Transverse colon (tissue), 4 donors: ENCODE measurements at places on chromosomes 5 and 9.

DNA sequence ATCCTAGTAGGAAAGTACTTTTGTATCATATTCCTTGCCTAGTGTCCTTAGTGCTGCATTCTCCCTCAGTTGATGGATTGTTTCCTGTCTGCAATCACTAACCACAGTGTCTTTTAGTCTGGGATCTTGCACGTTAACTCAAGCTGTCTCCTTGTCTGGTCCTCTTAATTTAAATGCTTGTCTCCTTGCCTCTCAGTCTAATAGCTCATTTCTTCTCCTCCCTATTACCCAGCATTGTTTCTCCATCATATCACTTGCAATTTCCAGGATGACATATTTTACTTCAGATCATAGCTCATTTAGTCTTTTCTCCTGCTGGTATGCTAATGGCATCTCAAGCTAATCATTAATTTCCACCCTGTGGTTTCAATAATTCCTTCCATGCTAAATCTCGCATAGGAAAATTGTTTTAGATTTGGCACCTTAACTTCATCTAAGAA, 2052.0 kb upstream of the C9orf72 start:
- no peak for DNase-seq

GRCh38 chr9:99167694-99168093, 54.0 kb downstream of the ALG2 start:
- DNase-seq = no peak

GRCh38 chr9:117516676-117517632, 102.1 kb upstream of the ASTN2 start:
- no peak for DNase-seq

DNA sequence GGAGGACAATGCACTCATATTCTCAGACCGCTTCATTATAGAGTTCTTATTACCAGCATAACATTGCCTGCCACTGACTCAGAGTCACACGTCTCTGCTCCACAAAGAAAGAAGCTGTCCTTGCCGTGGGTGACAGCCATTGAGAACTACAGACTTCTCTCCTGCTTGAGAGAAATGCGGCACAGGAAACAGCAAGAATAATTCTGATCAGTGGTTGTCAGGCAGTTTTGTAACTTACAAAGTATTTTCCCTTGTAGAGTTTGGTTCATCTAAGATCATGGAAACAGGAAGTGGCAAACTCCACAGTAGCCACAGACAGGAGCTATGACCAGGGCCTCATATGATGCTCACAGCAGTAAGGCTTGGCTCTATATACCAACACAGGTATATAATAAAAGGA, 47.0 kb downstream of the KCNV2 start:
- DNase-seq = no peak

GRCh38 chr5:111999286-111999685, 242.3 kb upstream of the NREP start:
- DNase-seq = no peak

DNA sequence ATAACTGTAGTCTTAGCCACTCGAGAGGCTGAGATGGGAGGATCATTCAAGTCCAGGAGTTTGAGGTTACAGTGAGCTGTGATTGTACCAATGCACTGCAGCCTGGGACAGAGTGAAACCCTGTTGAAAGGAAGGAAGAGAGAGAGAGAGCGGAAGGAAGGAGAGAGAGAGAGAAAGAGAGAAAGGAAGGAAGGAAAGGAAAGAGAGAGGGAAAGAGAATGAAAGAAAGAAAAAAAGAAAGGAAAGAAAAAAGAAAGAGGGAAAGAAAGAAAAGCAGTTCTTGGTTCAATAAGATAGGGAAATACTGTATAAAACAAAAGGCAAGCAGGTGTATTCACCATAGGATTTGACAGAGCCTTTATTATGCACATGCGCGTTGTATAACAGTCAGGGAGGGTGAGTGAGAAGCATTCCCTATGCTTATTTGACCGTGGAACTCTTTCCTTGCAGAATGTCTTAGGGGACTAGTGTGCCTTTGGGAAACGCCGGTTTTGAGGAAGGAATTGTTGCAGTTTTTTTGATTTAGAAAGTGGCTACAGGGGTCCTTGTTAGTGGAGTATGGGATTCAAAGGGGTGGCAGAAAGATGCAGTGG, 42.0 kb downstream of the GSN start:
- no peak for DNase-seq

- no peak for DNase-seq
Measured at GRCh38 chr5:17412760-17413671, 85.0 kb upstream of the TAF11L2 start.

DNA sequence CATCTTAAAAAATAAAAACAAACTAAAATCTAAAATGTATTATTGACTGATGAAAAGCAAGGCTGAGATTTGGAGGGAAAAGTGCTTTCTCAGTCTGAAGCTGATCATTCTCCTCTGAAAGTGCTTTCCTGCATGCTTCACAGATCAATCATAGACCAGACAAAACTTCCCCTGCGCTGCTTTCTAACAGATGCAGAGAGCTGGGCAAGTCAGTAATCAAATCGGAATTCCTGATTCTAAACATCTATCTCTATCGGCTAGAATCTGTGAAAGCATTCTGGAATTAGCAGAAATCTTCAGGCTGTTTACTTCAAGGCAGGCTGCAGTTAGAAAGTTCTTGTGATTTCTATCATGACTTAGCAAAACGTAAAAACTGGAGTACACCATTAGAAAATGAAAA, 15.6 kb upstream of the FAM81B start:
- no peak for DNase-seq

DNA sequence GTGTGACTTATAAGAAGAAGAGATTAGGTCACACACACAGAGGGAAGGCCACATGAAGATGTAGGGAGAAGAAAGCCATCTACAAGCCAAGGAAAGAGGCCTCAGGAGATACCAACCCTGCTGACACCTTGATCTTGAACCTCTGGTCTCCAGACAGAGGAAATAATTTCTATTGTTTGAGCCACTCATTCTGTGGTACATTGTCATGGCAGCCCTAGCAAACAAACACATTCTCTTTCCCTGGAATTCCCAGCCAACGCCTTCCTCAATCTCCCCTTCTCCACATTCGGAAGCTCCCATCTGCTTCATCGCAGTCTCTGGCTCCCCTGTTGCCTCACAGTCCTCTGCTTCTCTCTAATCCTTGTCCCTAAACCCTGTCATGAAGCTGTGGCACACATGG, 16.7 kb downstream of the PTGS1 start:
- DNase-seq = no peak

GRCh38 chr9:27400334-27400880, 103.5 kb upstream of the EQTN start:
- DNase-seq = no peak

DNA sequence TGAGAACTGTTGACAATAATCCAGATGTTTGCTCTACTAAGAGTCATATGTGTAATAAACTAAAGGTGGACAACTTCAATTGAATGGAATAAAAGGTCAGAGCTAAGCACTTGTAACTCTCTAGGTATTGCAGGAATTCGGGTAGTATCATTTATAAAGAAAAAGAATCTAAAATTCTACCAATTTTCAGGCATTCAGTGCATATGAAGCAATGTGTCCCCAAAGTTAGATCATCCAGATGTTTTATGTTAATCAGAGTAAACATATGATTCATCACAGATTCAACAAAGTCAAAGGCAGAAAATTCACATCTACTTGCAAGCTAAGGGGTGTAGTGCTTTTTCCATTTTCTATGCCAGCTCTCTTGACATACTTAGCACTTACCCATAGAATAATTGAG, 477.1 kb downstream of the PDE4D start:
- no peak for DNase-seq

GRCh38 chr9:89442981-89443814, 54.7 kb downstream of the SEMA4D start:
- no peak for DNase-seq

- DNase-seq = no peak
Measured at GRCh38 chr5:72156946-72157624, 49.8 kb downstream of the MAP1B start.

GRCh38 chr9:90107726-90108655, 503.2 kb downstream of the GADD45G start:
- DNase-seq = no peak

DNA sequence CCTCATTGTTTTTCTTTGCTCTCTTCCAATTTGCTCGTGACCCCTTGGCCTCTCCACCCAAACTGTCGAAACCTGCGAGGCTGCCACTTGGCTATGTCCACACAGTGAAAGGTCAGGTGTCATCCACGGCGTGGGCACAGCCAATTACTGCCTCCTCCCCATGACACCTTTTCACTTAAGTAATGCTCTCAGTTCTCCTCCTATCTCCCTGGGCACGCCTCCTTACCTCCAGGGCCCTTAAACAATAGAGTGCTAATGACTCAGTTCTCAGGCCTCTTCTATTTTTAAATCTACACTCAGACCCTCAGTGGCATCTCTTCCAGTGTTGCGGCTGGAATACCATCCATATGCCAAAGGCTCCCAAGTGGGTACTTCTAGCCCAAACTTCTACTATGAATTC, 256.8 kb downstream of the ROR2 start:
- no peak for DNase-seq

DNA sequence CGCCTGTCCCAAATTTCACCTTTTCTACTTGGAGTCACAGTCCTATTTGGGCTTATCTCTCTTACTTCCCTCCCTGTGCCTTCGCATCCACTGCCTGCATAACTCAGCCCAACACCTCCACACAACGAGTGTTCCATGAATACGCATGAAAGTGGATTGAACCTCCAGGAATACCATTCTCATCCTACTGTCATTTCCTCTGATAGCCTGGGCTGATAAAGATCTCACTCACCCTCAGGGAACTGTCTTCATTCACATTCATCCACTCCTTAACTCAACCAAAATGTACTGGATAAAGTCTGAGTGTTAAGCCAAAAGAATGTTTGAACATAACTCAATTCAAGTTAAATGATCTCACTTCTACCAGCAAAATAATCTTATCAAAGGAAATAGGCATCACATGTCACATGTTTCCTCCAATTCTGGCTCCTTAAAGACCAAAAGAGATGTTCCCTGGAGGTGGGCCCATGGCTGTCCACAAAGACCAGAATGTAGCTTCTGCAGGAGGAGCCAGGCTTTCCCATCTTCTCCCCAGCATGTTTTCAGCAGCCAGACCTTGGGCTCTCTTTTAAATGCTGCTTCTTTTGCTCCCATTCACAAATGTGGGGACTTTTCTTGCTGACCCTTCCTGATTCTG, 28.4 kb upstream of the TRIO start:
- DNase-seq = no peak

- DNase-seq = no peak
Measured at GRCh38 chr5:8033261-8033660, 164.3 kb downstream of the MTRR start.

DNA sequence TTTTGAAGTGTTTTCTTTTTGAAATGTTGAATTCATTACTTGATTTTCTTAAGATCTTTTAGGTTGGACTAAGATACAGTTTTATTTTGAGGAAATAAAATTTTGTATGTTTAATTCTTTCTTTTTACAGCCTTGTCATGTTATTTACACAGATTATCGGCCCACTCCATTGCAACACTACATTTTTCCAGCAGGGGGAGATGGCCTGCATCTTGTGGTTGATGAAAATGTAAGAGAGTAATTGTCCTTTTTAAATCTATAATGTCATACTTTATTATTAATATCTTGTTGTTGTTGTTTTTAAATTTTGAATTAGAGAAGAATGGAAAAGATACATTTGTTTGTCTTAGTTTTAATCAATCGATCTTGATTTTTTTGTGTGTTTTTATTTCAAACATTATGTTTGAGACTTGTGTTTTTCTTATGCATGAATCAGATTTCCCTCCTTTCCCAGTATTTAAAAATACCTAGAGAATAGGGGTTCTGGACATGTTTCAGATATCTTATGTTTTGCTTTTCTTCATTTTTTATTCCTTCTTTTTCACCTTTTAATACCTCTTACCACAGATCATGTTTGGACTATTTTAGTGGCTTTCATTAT, 36.7 kb downstream of the MTREX start:
- peak; percentile 66 for DNase-seq

DNA sequence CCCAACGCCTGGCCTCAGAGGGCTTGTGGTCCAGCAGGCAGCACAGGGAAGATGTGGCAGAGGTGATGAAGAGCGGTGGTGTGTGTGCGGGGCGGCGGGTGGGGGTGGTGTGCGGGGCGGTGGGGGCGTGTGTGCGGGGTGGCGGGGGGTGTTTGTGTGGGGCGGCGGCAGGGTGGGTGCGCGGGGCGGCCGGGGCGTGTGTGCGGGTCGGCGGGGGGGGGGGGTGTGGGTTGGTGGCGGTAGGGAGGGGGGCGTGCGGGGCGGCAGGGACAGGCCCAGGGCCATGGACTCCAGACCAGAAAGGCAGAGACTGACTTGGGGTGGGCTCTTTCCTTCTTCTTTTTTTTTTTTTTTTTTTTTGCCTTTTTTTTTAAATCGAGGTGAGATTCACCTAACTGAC, 4.5 kb upstream of the NACC2 start:
- DNase-seq = no peak

GRCh38 chr5:8288897-8289516, 420.1 kb downstream of the MTRR start:
- DNase-seq = no peak

DNA sequence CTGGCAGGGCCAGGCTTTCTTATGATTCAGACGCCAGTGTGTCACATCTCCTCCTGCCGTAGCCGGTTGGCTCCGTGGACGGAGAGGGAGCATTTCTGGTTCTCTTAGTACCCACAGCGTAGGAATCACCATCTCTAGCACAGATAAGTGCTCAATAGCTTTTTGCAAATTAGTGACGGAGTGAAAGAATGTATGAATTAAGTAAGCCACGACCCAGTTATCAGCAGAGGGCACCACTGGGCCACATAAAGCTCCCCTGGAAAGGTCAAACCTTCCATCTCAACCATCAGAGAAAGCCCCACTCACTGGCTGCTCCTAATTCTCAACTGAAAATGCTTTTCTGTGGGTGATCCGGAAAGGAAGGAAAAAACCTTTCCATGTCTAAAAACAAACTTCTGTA, 317.0 kb upstream of the ADCY2 start:
- no peak for DNase-seq

GRCh38 chr9:114419796-114420195, 32.0 kb upstream of the AKNA start:
- no peak for DNase-seq

GRCh38 chr9:99807956-99808355, 13.7 kb upstream of the NR4A3 start:
- no peak for DNase-seq

- peak; percentile 94 for DNase-seq
Measured at GRCh38 chr9:137611623-137612609, 6.4 kb downstream of the ARRDC1 start.
